ENCODE measurements at places on chromosomes 7 and 10. TPM values are rescaled to one million over a fixed set of nuclear protein-coding genes. Genes with fewer than 3 reads are reported as not detected.
A peak's percentile ranks its signal among the peaks of the same experiment; 100 is the strongest.

DNA sequence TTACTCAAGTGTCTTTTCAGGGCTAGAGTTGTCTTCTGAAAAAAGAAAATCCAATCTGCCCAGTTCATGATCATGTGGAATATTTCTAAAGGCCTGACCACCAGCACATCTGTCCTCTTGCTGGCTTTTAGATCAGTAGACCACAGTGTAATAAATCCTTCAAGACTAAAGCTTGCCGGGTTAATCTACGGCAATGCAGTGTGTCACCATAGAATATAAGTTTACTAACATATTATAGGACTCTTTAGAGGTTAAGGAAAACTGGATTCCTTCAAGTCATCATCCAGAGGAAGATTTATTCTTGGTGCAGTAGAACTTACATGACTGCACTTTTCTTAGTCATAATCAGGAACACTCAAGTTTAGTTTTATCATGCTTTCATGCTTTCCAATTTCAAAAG lies 349.5 kb downstream of the SEMA3D start:
- no peak for DNase-seq

The TLX1 gene
- 0.07 TPM for polyA plus RNA-seq

DNA sequence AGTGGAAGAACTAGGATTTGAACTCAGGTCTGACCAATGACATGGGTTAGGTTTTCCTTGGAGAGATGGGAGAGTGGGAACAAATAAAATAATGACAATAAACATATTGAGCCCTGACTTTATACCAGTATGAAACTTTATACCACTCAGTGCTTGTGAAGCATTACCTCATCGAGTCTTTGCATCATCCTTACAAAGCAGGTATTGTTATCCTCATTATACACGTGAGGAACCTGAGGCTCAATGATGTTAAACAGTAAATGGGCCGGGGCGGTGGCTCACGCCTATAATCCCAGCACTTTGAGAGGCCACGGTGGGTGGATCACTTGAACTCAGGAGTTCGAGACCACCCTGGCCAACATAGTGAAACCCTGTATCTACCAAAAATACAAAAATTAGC lies 47.7 kb downstream of the HHEX start:
- no peak for DNase-seq

DNA sequence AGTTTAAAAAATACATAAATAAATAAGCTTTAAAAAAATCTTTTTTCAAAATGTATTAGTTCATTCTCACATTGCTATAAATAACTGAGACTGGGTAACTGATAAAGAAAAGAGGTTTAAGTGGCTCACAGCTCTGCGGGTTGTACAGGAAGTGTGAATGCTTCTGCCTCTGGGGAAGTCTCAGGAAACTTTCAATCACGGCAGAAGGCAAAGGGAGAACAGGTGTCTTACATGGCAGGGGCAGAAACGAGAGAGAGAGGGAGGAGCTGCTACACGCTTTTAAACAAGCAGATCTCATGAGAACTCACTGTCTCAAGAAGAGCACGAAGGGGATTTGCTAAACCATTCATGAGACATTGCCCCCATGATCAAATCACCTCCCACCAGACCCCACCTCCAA lies 114.6 kb downstream of the DNAJC1 start:
- DNase-seq = no peak

DNA sequence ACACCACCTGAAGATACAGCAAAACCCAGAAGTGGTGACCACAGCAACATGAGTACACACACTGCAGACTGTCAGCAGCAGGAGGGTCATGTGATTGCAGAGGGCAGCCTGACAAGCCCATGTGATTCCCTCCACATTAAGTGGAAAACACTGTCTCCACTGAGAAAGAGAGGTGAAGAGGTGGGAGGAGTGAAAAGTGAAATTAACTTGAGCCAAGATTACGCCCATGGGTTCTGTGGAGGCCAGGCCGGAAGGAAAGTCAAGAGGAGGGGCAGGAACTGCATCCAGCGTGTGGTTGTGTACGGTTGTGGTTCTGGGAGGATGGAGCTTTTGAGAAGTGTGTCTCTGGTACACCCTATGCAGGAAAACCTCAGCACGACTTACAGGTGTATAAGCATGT lies 138.5 kb downstream of the PLXNA4 start:
- no peak for DNase-seq

DNA sequence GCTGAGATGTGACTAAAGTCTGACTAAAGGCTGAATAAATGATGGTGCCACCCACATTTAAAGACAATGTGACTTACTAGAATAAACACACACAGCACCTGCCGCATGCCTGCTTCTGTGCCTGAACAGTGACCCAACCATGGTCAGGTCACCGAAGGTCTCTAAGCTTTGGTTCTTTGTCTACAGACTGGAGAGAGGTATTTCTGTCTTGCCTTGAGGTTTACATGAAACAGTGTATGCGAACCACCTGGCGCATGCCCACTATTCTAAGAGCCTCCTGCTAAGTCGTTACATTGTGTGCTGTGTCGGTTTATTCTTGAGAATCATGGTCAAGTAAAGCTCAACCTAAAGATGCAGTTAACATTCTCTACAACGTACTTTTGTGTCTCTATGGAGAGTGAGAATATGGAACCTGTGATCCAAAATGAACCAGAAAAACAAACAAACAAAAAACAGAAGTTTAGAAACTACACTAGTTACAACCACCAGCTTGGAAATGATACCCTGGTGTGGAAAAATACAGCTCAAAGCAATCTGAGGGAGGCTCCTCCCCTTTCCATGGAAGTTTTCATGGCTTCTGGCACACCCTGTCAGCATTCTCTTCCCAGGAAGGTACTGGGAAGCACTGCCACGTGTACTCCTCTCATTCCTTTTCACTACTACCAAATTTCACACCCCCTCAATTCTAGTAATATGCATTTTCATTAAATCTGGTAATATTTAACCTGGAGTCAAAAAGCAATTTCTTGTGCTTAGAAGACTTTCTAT lies 40.0 kb downstream of the VOPP1 start:
- DNase-seq = no peak

DNA sequence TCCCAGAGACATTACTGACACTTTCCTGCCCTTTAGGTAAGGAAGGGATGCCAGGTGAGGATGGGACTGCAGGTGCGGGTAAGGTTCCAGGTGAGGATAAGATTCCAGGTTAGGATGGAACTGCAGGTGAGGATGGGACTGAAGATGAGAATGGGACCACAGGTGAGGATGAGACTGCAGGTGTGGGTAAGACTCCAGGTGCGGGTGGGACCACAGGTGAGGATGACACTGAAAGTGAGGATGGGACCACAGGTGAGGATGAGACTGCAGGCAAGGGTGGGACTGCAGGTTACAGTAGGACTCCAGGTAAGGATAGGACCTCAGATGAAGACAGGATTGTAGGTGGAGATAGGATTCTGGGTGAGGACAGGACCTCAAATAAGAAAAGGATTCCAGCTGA lies 322.3 kb downstream of the WDR37 start:
- DNase-seq = no peak

The PRSS1 gene
- 0.12 TPM for polyA plus RNA-seq

GRCh38 chr7:39693812-39694211 lies 70.4 kb downstream of the RALA start:
- no peak for DNase-seq

The AKR1E2 gene
- 5.2 TPM for polyA plus RNA-seq

The HEPACAM2 gene
- polyA plus RNA-seq = 6.8 TPM

- DNase-seq = peak; percentile 10
These were observed 124.8 kb downstream of the PPP1R17 start for GRCh38 chr7:31811650-31812461.

The STK31 gene
- 0.90 TPM for polyA plus RNA-seq

DNA sequence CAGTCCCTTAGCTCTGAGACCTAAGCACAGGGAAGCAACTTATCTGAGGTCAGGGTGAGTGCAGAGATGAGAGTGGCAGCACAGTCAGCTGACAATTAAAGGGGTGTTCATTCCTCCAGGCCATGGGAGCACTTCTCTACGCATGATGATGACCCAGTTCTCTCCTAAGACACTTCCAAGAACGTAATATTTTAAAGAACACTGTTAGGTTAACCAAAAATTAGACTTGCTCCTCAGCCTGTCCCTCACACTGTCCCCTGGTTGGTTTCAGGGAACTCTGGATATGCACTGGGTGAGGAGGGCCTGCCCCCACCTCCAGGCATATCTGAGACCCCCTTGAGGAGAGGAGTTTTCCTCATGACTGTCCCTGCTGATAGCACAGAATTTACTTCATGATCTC lies 767.5 kb downstream of the GRID1 start:
- DNase-seq = no peak

The UCN3 gene
- polyA plus RNA-seq = 2.0 TPM

GRCh38 chr10:27701938-27702537 lies 43.6 kb downstream of the MKX start:
- DNase-seq = no peak

GRCh38 chr7:48636391-48637015 lies 287.8 kb upstream of the CDC14C start:
- DNase-seq = no peak

The MYH16 gene
- not detected for polyA plus RNA-seq

The CDC14C gene
- not detected for polyA plus RNA-seq

GRCh38 chr7:73438547-73439409 lies 5.2 kb downstream of the FZD9 start:
- DNase-seq = no peak

- DNase-seq = no peak
These were observed 10.4 kb downstream of the TMEM72 start for GRCh38 chr10:44921506-44921905.

DNA sequence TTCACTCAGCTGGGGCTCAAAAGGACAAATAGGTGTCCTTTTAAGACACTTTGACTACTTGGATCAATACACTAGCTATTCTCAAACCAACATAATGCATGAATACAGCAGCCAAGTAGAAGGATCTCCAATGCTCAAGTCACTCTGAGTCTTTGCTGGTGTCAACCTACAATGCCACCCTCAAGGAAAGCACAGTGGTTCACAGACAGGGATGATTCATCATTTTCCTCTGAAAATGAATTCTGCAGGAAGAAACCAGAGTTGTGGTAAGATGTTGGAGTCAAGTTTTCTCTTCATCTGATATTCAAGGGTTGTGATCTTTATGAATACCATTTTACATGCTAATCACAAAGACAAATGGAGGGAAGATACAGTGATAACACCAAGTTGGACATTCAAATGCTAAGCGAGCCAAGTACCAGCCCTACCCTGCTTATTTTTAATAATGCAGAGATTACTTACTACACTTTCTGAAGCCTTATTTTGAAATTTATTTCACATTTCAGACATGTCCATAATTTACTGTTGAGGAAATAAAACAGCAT lies 143.1 kb upstream of the FGFR2 start:
- DNase-seq = no peak

GRCh38 chr10:69318867-69319727 lies 40.8 kb downstream of the HK1 start:
- DNase-seq = peak; percentile 47

DNA sequence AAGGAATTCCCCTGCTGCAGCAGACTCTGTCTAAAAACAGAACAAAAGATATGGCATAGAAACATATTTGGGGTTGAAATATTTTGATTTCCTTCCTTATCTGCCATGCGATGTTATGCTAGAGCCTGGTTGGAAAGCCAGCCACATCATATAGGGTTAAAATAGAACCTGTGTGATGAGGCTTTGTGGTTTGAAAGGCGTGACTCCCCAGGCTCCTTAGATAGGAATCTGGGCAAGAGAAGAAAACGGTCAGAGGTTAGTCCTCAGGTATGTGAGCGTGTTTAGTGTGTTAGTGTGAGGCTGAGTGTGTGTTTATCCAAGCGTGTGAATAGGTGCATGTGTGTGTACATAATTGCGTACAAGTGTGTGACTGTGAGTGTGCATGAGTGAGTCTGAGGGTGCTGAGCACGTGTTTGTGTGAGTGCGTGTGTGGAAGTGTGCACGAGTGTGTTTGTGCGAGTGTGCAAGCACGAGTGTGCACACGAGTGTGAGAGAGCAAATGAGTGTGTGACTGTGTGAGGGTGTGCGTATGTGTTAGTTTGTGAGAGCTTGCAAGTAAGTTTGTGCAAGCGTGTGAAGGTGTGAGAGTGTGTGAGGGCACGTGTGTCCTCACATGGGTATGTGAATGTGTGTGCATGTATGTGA lies 79.9 kb downstream of the COL26A1 start:
- no peak for DNase-seq

- no peak for DNase-seq
These were observed 124.1 kb upstream of the EFCAB10 start for GRCh38 chr7:105705427-105705826.

The LFNG gene
- polyA plus RNA-seq = 30.7 TPM

The REEP3 gene
- polyA plus RNA-seq = 32.6 TPM

DNA sequence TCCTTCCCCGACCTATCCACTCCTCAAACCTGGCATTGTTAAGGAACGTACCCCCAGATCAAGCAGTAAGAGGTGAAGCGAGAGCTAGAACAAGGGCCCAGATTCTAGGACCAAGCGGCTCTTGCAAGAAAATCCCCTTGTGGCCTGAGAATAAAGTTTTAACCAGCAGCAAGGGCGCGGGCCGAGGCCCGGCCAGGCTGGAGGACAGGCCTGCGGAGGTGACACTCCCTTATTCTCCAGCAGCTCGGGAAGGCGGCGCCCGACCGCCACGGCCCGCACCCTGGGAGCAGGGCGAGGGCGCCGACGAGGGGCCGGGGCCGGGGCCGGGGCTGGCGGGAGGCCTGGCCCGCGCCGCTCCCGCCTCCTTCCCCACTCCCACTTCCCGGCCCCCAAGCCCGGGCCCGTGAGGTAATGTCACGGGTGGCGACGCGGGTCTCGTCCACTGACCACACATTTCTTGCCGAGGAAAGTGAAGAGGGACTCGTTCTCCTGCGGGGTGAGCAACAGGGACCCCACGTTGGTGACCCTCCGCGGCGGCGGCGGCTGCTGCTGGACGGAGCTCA lies 551 bp downstream of the WASL start:
- DNase-seq = peak; percentile 38

DNA sequence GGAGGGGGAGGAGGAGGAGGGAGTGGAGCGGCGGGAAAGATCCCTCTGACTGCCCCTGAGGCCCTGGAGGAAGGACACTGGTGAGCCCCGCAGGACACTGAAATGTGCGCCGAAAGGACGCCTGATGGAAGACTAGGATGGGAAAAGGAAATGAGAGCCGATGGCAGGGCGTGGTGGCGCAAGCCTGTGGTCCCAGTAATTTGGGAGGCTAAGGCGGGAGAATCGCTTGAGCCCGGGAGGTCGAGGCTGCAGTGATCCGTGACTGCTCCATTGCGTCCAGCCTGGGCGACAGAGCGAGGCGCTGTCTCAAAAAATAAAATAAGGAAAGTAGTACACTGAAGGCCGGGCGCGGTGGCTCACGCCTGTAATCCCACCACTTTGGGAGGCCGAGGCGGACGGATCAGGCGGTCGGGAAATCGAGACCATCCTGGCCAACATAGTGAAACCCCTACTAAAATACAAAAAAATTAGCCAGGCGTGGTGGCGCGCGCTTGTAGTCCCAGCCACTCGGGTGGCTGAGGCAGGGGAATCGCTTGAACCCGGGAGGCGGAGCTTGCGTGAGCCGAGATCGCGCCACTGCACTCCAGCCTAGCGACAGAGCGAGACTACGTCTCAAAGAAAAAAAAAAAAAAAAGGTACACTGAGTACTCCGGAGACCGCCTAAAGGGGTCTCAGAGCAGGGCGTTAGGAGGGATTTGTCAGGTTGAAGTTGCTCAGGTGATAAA lies 561 bp upstream of the HNRNPF start:
- DNase-seq = no peak

- DNase-seq = no peak
These were observed 136.0 kb upstream of the COL1A2 start for GRCh38 chr7:94258418-94259300.

GRCh38 chr10:12717981-12718707 lies 283.4 kb downstream of the CCDC3 start:
- no peak for DNase-seq

Data from right renal cortex interstitium (tissue), 3 donors.